Stimulated activated CD8-positive, alpha-beta memory T cell treated with anti-CD3 and anti-CD28 coated beads, Interleukin-4, amount 100 ng/mL, for 48 hours (primary cell): ENCODE measurements at places on chromosomes 2 and 18.

DNA sequence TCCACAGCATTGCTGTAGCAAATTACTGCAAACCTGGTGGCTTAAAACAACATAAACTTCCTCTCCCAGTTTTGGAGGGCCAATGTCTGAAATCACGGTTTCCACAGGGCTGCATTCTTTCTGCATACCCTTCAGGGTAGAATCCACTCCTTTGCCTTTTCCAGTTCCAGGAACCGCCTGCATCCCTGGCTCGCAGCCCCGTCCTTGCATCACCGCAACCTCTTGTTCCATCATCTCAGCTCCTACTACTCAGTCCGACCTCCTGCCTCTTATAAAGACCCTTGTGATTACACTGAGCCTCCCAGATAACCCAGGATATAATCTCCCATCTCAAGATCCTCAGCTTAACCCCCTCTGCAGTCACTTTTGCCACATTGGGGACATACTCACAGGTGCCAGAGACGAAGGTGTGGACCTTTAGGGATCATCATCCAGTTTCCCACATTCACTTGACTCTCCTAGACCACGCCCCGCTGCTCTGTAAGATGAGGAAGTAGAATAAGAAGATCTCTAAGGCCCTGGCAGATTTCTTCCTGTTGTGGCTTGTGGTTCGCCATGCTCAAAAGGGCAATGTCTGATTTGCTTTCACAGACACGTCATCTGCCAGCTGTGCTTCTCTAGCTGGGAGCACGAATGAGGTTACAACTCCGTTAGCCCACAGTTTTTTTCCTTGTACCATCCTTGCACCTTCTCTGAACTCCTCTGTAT is 103.6 kb upstream of the AGAP1 start:
- DNase-seq, result peak; percentile 53

GRCh38 chr2:139805441-139805840 is 1025.3 kb upstream of the NXPH2 start:
- no peak for DNase-seq

GRCh38 chr2:20622731-20623130 is 28.2 kb downstream of the HS1BP3 start:
- DNase-seq, result no peak

DNA sequence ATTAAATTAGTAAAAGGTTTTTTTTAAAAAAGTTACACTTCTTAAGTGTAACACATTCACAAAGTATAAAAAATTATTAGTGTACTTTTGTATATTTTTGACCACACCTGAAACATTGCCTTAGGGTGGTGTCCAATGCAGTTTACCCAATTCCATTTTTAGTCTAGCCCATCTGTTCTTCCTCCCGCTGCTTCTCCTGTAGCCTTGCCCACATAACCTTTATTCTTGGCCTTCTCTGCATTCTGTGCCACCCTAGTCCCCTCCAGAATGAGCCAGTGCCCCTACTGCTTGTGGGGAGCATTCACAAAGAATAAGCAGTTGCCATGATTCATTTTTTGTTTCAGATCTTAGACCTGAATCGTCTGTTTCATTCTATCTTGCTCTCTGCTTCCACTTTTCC is 78.4 kb upstream of the MYT1L start:
- DNase-seq, result no peak

DNA sequence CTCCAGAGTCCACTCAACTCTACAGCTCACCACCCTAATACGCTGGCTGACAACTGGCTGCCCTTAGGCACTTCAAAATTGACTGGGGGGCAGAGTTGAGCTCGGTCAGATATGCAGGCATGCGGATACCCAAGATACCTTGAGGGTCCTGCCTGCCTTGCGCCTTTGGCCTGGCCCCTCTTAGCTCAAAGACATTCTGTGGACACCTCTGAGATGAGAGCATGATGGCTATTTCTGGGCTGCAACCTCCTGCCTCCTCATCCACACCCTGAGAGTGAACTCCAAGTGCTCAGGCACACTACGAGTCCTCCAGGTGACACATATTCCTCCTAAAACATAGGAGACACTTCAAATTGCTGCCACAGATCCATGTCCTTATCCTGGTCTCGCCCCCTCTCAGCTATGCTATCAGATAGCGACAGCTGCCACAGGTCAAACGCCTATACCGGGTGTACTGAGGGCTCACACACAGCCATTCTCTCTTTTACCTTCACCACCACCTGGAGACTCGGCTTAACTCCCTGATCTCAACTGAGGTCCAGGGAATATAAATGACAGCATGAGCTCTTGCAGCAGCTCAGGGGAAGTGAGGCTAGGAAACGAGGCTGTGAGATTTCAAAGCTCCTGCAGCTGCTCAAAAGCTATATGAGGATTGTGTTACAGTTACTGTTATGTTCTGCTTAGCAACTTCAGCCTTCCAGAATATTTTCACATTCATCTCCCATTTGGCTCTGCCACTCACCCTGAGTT is 60.5 kb upstream of the TEX51 start:
- DNase-seq, result no peak

DNA sequence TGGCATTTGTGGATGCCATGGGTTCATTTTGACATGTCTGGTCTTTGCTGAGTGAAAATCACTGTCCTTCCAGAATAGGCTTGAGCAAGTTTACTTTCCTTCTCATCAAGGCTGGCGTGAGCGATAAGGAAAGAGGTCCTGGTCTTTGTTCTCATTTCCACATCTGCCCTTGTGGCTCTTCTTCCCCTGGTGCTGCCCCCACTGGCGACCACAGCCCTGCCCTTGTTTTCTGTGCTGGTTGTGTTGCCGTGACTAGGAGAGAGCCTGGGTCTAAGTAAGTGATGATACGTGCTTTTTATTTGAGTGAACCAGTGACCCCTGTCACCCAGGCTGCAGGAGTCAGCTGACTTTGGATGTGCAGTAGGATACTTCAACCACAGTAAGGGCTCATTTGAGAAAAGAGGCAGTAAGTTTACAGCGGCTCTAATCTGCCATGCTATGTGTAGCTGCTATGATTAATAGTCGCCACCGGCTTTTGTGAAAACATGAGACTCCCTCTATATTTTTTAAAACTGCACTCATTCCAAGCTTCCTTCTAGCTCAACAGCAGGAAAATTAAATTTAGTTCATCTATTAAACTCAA is 441.7 kb downstream of the RNF144A start:
- no peak for DNase-seq

DNA sequence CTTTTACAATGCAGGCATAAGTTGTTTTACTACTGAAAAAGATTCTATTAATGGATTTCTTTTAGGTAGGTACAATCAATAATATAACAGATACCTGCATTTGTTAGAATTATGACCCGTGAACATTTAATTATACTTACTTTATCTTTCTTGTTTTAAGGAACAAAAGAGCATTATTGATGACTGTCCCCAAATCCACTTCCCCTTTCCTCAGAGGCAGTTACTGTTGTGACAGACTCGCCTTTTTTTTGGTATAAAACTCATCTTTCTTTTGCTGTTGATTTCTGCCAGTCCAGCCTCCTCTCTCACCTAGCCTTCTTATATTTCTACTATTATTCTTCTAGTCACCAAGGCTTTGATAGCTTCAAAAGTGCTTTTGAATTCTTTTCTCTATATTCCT is 12.1 kb downstream of the ACTR3 start:
- no peak for DNase-seq

DNA sequence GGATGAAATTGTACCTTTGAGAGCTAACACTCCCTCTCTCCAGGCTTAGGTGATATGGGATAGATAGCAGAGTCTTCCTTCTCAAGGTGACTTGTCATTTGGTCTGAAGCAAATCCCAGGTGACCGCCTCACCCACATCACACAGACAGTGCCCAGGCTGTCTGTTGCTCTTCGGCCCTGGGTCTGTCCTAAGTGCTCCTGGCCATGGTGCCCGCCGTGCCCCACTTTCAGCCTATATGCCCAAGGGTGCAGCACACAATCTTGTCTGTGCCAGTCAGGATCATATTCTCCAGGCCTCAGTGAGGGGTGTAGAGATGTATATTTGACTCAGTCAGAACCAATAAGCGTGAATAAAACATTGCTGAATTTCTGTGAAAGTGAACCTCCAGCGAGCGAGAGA is 326.8 kb downstream of the DYSF start:
- DNase-seq, result no peak

DNA sequence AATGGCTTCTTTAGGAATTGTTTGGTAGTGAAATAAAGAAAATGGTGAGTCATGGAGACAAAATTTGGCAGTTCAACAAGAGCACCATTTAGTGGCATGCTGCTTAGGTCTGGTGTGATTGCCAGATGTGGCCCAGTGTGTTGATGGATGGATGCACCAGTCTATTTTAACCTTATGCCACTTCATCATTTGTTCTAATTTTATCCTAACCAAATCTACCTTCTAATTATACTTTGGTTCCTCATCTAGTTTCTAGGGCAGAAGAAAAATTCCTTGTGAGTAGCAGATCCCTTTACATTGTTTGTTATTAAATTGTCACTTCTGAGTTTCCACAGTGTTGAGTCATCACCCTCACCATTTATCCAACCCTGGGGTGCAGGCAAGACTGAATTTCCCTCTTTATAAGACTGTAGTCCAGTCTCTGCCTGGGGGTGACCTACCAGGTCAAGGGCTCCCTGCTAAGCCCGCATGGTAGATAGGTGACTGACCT is 32.5 kb downstream of the NABP1 start:
- DNase-seq, result no peak

DNA sequence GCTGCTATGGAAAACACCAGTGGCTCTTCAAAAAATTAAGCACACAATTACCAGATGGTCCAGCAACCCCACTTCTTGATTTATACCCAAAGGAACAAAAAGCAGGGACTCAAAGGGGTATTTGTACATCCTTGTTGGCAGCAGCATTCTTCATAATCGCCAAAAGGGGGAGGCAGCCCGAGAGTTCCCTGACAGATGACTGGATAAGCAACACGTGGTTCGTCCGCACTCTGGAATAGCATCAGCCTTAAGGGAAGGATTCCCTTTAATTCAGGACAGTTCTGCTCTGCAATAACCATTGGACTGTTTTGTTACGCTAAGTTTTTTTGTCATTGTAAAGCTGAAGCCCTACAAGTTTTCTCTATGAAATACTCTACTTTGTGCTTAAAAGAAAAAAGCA is 76.7 kb upstream of the TWIST2 start:
- no peak for DNase-seq

DNA sequence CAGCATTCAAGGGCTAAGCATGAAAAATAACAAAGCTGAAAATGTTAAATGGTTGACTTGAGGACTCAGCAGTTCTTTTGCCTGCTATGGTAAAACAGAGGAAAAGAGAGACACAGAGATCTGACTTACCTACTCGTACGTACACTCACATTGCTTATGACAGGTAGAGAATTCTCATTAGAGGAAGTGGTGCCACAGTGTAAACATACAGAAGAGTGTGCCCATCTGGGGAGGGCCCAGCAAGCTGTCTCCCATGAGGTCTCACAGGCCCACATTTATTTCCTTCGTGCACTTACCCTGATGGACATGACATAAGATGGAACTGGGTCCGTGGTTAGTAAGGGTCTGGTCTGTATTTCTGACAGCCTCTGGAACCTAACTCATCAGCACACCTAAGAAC is 729.1 kb downstream of the BCL11A start:
- no peak for DNase-seq

DNA sequence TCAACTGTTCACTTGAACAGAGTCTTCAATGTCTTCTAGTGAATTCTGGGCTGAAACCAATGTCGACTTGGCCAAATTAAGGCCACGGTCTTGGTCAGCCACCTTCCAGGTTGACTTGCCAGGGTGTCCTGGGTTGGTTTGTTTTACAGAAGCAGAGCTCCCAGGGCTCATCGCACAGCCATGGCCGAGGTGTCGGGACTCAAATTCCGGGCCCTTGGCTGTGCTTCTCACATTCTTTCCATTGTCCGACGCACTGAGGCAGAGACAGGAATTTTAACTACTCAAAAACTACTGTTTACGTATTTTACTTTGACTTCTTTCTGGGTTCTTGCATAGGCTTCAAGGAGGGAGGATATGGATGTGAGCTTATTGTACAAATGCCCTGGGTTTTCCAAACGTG is 51.7 kb downstream of the HPCAL1 start:
- DNase-seq, result no peak

GRCh38 chr2:198756166-198756565 is 701.6 kb downstream of the SATB2 start:
- DNase-seq, result no peak

GRCh38 chr2:196840171-196840570 is 31.0 kb upstream of the C2orf66 start:
- DNase-seq, result no peak

DNA sequence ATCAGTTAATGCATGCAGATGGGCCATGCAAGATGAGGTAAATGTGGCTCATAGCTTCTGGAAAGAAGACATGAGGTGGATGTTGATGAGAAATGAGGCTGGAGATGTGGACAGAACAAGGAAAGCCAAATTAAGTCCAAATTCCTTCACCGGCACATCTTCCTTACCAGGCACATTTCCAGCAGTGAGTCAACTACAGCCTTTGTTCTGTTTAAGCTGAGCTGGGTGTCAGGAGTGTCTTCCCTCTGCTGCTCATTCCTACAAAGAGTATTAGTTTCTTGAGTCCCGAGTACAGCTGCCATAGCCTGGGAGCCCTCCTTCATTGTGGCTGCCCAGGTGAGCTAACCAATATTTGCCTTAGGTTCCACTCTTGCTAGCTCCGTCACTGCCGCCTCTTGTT is 945.0 kb downstream of the SLC4A3 start:
- no peak for DNase-seq

GRCh38 chr18:51666763-51667191 is 469.3 kb upstream of the MEX3C start:
- DNase-seq, result no peak

DNA sequence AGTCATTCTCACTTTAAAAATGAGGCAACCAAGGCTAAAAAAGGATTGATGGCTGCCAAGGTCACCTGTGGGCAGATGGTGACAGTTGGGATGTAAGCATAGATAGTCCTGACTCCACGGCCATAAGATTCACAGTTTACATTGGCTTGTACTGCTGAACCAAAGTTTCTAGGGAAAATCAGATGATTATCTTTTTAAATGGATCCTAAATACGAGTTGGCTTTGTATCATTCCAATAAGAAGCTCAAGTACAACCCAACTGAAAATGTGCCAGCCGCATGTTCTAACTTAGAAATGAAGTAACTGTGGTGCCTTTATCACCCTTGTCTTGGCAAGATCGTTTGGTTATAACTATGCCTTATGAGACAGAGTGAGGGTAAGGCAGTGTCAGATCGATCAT is 27.6 kb downstream of the HK2 start:
- DNase-seq, result no peak

GRCh38 chr2:160199683-160200389 is at the start of gene ITGB6:
ITGB6 (minus strand) TSS chr2:160200272; CDS start chr2:160200063, 209 bp downstream.
- no peak for DNase-seq

GRCh38 chr2:191158193-191158592 is 7.4 kb upstream of the STAT4 start:
- no peak for DNase-seq

- no peak for DNase-seq
Observed at GRCh38 chr2:106976548-106976947, 90.6 kb upstream of the ST6GAL2 start.

DNA sequence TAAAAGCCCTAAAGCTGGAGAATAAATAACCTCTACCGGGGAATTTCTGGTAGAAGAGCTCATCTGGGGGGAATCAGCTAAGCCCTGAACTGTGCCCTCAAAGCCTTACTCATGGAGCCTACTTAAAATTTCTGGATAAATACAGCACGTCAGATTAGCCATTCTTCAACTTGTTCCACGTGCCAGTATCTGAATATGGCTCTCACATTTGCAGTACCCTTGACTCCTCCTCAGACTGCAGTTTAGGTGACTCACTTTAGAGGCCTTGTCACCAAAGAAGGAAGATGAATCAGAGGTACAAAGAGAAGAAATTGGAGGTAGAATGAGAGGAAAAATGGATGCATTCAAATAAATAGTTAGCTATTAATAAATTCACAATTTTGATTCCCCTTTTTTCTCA is 34.6 kb upstream of the POTEC start:
- DNase-seq, result no peak
